A172 (cell line): ENCODE measurements at places on chromosomes 7 and 10. TPM values are rescaled to one million over a fixed set of nuclear protein-coding genes. Genes with fewer than 3 reads are reported as not detected.

DNA sequence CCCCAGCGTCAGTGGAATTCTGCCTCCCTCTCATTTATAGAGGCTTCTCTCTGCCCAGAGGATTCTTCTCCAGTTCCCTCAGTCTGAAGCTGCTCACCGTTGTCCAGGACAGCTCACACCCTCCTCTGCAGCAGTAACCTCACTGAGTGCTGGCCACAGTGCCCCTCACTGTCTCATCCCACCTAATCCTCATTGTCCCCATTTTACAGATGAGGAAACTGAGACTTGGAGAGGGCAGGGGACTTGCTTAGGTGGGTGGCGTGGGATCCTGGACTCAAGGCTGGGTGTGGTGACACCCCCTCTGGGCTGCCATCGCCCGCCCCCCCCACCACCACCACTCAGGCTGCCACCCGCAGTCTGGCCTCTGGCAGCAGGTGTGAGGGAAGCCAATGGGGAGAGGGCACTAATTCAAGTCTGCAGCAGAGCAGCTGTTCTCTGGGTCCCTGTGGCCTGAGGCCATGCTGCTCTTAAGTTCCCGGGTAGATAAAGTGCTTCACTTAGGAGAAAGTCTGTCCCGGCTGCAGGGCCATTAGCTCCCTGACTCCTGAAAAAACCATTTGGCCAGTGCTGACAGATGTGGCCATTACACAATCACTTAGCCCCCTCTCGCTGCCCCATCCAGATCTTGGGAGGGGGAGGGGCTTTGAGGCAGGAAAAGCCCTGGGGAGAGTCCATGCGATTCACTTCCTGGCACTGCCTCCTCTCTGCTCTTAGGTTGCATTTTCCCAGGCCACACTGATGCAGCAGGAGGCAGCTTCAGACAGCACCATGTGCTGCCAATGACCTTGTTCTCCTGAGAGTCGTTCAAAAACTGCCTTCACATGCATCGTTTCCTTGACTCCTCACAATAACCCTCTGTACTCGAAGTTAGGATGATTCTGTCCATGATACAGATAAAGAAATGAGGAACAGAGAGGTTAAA is 36.3 kb downstream of the DRGX start:
- DNase-seq: peak; percentile 10

GRCh38 chr10:112985690-112986543 is 35.9 kb downstream of the TCF7L2 start:
- DNase-seq: peak; percentile 27

DNA sequence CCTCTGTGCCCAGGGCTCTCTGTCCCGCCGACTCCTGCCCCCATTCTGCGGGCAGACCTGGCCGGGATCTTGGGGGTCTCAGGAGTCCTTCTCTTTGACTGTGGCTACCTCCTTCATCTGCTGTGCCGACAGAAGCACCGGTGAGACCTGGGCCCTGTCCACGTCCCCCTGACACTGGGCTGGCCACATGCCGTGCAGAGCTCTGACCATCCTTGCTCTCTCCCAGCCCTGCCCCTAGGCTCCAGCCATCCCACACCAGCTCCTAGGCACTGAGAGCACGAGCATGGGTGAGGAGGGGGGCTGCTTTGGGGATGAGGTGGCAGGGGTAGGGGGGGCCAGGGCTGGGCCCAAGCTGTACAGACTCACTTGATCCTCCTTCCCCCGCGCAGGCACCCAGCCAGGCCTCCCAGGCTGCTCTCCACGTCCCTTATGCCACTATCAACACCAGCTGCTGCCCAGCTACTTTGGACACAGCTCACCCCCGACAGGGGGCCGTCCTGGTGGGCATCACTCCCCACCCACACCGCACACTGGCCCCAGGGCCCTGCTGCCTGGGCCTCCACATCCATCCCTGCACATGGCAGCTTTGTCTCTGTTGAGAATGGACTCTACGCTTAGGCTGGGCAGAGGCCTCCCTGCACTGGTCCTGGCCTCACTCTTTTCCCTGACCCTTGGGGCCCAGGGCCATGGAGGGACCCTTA is 4.8 kb upstream of the PILRB start:
- DNase-seq: no peak

GRCh38 chr10:11906714-11907113 is 83.6 kb downstream of the PROSER2 start:
- DNase-seq: no peak

DNA sequence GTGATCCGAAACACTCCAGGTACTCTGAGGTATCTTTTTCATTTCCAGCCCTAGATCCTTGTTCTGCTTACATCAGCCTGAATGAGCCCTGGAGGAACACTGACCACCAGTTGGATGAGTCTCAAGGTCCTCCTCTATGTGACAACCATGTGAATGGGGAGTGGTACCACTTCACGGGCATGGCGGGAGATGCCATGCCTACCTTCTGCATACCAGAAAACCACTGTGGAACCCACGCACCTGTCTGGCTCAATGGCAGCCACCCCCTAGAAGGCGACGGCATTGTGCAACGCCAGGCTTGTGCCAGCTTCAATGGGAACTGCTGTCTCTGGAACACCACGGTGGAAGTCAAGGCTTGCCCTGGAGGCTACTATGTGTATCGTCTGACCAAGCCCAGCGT is 5.1 kb downstream of the OIT3 start:
- no peak for DNase-seq

GRCh38 chr7:131602304-131602993 is 46.0 kb upstream of the PODXL start:
- DNase-seq: no peak

- no peak for DNase-seq
Observed at GRCh38 chr10:132816718-132817117, 30.8 kb upstream of the NKX6-2 start.

GRCh38 chr10:74081192-74081803 is 69.3 kb downstream of the AP3M1 start:
- peak; percentile 75 for DNase-seq

DNA sequence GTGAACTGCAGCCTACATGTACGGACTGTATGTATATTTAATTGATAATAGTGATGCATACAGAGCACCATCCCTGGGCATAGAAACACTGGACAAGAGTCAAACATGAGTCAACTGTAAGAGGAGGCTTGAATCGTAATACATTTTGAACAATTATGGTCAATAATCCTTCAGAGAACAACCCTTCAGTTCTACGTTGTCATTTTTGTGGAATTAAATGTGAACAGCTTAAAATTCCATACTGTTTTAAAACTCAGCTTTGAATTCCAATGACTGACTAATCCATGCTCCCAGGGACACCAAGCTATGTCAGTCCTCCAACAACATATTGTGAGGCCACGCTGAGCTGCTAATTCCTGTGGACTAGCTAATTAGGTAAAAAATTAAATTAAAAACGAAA is 41.5 kb upstream of the KMT2E start:
- DNase-seq: no peak

- no peak for DNase-seq
Observed at GRCh38 chr10:132798403-132798802, 12.5 kb upstream of the NKX6-2 start.

GRCh38 chr7:77799078-77799964 is 748 bp downstream of the PHTF2 start:
- peak; percentile 45 for DNase-seq

GRCh38 chr7:94289071-94289470 is 105.6 kb upstream of the COL1A2 start:
- peak; percentile 86 for DNase-seq

- no peak for DNase-seq
Observed at GRCh38 chr10:70060389-70060788, 7.7 kb downstream of the MACROH2A2 start.

DNA sequence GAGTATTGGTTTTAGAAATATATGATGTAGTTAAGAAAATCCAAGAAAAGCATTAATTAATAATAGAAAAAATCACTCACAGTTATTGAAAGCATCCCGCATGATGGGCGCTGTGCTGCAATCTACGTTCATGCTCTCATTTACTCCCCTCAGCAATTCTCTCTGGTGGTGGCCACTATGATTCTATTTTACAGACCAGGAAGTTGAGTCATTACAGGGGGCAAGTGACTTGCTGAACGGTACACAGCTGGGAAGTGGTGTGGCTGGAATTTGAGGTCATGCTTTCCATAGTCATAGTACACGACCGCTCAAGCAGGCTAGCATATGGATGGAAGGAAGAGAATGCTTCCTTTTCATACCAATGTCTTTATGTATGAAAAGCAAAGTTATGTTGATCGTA is 117.4 kb downstream of the TES start:
- DNase-seq: peak; percentile 88

GRCh38 chr10:14126697-14127440 is 203.9 kb downstream of the FRMD4A start:
- peak; percentile 54 for DNase-seq

DNA sequence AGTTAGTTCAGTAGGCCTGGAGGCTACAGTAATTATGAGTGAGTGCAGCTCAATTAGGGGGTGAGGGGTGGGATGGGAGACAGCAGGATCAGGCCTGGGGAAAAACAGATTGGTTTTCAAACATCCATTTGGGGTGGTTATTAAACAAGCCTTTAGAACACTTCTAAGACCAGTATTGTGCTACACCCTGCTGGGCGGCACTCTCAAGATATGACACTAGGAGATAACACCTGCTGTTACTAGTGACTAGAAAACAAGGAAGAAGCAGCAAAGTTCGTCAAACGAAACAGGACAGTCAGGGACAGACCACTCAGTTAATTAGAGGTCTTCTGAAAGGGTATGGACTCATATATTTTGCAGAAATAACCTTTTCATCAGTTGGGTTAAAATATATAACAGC is 353.6 kb downstream of the PTEN start:
- no peak for DNase-seq

GRCh38 chr7:40753455-40753854 is 618.6 kb downstream of the SUGCT start:
- DNase-seq: no peak

DNA sequence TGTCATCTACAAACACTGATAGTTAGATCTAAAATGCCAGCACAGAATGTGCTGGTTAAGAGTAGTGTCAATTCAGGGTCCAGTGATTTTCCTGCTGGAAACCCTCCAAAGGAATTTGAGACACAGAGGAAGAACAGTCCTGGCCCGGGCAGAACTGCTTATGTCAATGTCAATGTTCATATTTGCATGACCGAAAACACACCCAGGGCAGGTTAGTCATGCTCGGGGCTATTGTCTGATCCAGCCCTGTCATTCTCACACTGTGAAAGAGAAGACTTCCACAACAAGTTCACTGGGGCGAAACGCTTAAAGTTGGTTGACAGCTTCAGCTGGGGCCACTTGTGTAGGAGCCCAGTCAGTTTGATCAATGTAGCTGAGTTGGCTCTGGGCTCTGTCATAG is 139.3 kb downstream of the C1GALT1 start:
- DNase-seq: no peak

DNA sequence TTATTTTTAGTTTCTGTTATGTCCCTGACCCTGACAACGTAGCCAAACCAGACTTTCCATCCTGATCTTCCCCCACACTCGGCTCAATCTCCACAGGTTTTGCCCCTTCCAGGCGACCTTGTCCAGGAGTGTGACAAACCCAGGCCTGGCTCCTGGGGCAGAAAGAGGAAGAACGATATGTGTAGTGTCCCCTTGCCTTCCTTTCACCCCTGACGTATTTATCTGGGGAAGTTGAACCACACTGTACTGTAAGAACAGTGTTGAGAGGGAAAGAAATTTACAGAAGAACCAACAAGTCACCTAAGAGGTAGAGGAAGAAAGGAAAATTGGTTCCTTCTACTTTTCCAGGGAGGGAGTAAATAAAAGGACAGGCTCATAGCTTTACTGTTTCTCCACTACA is 158.0 kb downstream of the VTI1A start:
- no peak for DNase-seq

GRCh38 chr10:118901906-118902305 is 127.6 kb upstream of the NANOS1 start:
- DNase-seq: no peak

GRCh38 chr10:19119191-19119590 is 70.6 kb downstream of the MALRD1 start:
- no peak for DNase-seq

DNA sequence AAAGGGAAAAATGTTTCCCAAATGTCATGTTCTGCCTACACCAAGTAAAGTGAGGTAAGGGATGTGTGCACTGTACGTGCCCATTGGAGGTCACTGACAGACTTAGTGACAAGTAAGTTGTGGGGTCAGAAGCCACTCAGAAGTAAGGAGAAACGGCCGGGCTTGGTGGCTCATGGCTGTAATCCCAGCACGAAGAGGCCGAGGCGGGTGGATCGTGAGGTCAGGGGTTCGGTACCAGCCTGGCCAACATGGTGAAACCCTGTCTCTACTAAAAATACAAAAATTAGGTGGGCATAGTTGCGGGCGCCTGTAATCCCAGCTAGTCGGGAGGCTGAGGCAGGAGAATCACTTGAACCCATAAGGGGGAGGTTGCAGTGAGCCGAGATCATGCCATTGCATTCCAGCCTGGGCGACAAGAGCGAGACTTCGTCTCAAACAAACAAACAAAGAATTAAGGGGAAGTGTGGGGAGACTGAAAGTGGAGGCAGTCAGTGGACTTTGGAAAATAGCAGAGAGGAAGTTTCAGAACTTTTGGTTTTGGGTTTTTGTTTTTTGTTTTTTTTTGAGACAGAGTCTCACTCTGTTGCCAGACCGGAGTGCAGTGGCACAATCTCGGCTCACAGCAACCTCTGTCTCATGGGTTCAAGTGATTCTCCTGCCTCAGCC is 114.8 kb downstream of the WDFY4 start:
- no peak for DNase-seq

- DNase-seq: no peak
Observed at GRCh38 chr7:37666026-37666799, 17.4 kb upstream of the GPR141 start.

- no peak for DNase-seq
Observed at GRCh38 chr7:37758501-37759045, 75.0 kb downstream of the GPR141 start.

DNA sequence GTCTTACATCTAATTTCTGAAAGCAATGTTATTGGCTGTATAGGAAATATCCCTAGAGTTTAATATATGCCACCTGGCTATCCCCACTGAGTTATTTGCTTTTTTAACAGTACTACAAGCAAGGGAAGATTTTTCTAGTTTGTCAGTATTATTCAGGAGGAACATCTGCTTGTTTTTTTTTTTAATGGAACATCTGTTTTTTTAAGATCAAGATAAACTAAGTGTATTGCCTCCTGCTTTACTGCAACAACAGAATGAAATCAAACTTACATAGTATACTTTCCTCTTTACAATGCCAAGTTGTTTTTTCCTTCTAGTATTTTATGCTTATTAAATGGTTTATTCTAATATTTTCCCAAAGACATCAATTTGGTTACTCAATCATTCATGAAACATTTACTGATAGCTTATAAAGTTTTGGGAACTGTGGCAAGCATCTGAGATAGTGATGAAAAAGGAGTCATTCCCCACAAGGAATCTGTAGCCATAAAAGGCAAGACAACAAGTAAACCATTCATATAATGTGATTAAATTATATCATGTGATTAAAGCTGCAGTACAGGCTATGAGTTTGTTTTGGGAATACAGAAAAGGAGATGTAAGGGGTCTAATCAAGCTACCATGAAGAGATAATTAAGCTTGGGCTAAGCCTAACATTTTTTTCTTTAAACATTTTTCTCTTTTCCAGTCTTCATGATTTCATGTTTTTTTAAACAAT is 17.4 kb downstream of the MTPN start:
- no peak for DNase-seq

FGFR2 gene
- total RNA-seq: 0.19 TPM in 1 of 2 replicates, not detected in the other

HNRNPA2B1 gene
- total RNA-seq: 257 and 324 TPM in 2 replicates

RBM20 gene
- 0.24 and 0.46 TPM in 2 replicates for total RNA-seq

SLC39A12 gene
- not detected in 2 replicates for total RNA-seq

EGFR gene
- 75.4 and 79.3 TPM in 2 replicates for total RNA-seq

SND1 gene
- 108 and 111 TPM in 2 replicates for total RNA-seq

RAB19 gene
- total RNA-seq: not detected in 2 replicates

PDK4 gene
- 0.07 and 0.43 TPM in 2 replicates for total RNA-seq

C7orf57 gene
- total RNA-seq: 0.62 and 1.6 TPM in 2 replicates

LBX1 gene
- total RNA-seq: 1.1 and 1.2 TPM in 2 replicates

GSTO1 gene
- 271 and 296 TPM in 2 replicates for total RNA-seq
